HT-29 (cell line): ENCODE measurements at places on chromosomes 4 and X. TPM values are rescaled to one million over a fixed set of nuclear protein-coding genes. Genes with fewer than 3 reads are reported as not detected.

- DNase-seq = no peak
These were observed 169.6 kb upstream of the GLRA2 start for GRCh38 chrX:14359727-14360126.

DNA sequence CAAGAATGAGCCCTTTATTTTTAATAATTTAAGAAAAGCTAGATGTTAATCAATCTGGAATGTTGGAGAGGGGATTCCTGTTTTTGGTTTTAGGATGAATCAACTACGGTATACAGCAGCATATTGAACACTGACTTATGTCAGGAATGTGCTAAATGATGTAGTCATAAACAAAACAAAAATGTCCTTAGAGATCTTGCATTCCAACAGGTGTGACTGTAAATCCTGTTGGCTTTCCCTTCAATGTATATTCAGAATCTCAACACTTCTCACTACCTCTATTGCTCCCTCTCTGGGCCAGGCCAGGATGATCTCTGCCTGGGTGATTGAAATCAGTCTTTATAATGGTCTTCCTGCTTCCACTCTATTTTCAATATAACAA, 37.8 kb upstream of the BDH2 start:
- no peak for DNase-seq

DNA sequence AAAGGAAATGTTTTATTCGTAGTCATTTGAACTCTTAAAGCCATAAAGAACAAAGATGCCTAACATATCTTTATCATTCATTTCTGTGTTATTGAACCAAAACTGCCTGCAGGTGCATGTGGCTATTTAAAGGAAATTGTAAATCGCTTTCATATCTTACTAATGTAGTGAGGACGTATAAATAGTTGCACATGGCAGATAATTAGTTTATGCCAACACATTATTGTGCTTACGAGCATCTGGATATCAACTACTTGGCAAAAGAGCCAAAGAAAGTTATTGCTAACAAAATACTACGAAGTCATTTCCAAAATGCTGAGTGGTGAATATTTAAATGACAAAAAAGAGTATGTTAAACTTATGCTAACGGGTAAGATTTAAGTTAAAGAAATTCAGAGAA, 27.9 kb upstream of the GABRA2 start:
- no peak for DNase-seq

DNA sequence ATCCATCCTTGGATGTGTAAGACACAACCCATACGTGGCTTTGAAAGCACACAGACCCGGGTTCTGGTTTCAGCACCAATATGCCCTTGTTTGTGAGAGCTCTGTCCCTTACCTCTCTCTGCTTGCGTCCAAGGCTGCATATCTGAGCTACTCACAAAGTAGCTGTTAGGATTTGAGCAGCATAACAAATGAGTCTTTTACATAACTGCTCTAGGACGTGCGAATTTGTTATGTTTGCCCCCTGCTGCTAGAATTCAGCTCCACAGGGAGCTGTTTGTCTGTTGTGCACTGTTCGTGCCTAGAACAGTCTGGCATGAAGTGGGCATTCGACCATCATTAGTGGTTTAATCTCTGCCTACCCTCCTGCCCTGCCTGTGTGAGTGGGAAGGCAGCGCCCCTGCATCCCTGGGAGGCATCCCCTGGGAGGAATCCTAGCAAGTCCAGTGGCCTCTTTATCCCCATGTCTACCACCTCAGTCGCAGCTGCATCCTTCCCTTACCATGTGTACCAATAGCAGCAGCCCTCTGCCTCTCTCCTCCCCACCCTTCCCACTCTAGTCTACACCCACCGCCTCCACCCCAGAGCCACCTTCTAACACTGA, 42.1 kb downstream of the SLC2A9 start:
- DNase-seq = no peak

- DNase-seq = no peak
These were observed 14.7 kb upstream of the CLCN4 start for GRCh38 chrX:10142041-10142599.

DNA sequence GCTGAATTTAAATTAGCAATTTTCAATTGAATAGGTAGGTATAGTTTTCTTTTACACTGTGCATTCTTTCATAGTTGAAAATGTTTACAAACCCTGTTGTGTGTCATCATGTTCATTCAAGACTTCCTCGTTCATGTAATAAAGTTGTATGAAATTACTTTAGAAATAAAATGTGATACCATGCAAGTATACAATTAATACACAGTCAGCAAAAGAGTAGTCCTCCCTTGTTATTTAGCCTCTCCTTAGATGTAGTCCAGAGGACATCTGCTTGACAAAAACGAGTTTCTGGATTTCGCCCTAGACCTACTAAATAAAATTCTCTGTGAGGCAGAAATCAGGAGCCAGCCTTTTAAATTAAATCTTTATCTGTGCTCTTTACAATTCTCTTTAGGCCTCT, 231.6 kb downstream of the CXXC4 start:
- DNase-seq = no peak

GRCh38 chr4:25949173-25949748, 35.2 kb downstream of the SMIM20 start:
- DNase-seq = peak; percentile 75

- no peak for DNase-seq
These were observed at the start of gene PABPC5 for GRCh38 chrX:91434351-91435168. Gene PABPC5 (plus strand): TSS chrX:91434839. CDS start chrX:91435578, 739 bp downstream.

- DNase-seq = no peak
These were observed 651.1 kb downstream of the ANKRD50 start for GRCh38 chr4:124061413-124061812.

DNA sequence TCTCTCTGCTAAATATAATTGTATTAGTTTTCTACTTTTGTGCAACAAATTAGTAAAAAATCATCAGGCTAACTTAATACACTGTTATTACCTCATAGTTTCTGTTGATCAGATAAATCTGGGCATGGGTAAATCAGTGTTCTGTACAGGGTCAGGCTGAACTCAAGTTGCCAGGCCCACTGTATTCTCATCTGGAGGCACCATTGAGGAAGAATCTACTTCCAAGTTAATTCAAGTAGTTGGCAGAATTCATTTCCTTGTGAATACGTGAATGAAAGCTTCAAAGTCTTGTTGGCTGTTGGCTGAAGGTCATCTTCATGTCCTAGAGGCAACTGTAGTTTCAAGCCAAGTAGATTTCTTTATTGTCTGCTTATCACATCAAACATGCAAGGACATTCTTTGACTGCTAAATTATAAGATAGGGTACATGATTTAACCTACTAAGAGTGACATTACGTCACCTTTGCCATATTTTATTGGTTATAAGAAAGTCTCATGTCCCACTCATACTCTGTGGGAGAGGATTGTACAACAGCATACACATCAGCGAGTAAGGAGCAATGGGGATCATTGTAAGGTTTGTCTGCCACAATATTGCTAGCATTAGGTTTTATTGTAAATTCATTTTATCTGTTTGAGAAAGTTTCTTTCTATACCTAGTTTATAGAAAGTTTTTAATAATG, 1219.0 kb downstream of the ARAP2 start:
- DNase-seq = no peak

GRCh38 chr4:47624031-47624441, 139.0 kb downstream of the ATP10D start:
- DNase-seq = no peak

DNA sequence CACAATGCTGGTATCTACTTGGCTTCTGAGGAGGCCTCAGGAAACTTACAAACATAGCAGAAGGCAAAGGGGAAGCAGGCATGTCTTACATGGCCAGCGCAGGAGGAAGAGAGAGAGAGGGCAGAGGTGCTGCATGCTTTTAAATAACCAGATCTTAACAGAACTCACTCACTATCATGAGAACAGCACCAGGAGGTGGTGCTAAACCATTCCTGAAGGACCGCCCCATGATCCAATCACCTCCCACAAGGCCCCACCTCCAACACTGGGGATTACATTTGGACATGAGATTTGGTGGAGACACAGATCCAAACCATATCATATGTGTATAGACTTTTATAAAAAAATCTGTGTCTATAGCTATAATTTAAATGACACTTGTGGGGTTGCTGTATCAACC, 48.6 kb upstream of the ERVMER34-1 start:
- DNase-seq = peak; percentile 25

- DNase-seq = no peak
These were observed 19.1 kb downstream of the MAGED2 start for GRCh38 chrX:54826598-54826997.

GRCh38 chr4:174397366-174398155, 113.8 kb downstream of the CEP44 start:
- DNase-seq = no peak

GRCh38 chr4:146073517-146073916, 102.0 kb upstream of the LSM6 start:
- no peak for DNase-seq

- DNase-seq = no peak
These were observed 257.6 kb upstream of the DDX53 start for GRCh38 chrX:22742174-22742573.

DNA sequence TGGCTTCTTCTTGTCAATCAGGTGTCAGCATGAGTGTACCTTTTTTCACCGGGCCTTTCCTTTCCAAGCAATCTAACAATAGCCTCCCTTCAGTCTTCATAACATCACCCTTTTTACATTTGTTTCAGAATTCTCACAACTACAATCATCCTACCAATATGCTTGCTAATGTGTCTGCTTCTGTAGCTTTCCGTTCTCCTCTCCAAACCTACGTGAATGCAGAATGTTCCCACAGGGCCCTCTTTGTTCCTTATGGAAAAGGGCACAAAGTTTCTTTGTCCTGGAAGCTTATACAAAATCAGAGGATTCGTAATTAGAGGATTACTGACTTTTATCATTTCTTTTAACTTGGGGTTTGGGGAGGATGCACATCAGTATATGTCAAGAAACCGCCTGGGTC, 461.8 kb downstream of the CENPC start:
- no peak for DNase-seq

DNA sequence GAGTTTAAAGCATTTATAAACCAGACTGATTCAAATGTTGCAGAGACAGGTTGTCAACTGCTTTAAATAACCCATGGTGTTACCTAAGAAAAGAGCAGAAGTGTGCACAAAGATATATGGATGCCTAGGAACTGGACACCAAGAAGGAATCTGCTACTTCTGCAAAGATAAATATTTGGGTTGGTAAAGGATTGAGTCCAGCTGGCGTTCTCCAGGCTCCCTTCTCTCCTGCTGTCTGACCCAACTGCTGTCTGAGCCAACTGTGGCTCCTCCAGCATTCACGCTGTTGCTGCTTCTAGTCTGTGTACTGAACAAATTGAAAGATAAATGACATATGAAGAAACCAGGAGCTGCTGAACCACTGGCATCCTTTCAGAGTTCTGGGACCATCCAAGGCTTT, 1167.8 kb upstream of the PRKX start:
- no peak for DNase-seq

- DNase-seq = peak; percentile 85
These were observed 102.7 kb upstream of the DHX15 start for GRCh38 chr4:24686866-24687692.

- DNase-seq = no peak
These were observed 9.8 kb upstream of the RTL5 start for GRCh38 chrX:72141372-72142004.

- no peak for DNase-seq
These were observed 6.5 kb downstream of the TIFA start for GRCh38 chr4:112279025-112279881.

DNA sequence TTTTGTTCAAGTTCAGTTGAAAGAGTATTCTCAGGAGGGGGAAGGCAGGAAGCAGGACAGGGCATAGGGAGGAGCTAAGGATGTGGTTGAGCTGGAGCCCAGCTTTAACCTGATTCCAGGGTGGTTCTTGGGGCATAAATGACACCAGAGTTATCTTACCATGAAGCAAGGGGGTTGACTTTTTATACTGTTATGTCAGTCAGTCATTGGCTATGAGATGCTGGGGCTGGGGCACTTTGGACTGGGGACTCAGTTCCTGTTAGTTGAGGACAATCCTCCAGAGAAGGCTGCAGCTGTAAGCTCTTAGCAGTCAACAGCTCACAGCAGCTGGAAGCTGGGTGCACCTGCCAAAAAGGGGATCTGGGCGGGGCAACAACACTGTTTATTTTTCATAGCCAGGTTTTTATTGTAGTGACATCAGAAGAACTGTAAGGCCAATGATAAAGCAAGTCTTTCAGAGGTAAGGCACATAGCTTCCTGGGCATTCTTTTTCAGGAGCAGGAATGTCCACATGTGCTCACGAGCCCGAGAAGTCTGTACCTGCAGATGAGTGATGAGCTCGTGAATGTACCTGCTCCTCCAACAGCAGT, 78.5 kb downstream of the MID1IP1 start:
- DNase-seq = peak; percentile 38

- DNase-seq = no peak
These were observed 14.3 kb downstream of the GPRIN3 start for GRCh38 chr4:89293299-89293698.

DNA sequence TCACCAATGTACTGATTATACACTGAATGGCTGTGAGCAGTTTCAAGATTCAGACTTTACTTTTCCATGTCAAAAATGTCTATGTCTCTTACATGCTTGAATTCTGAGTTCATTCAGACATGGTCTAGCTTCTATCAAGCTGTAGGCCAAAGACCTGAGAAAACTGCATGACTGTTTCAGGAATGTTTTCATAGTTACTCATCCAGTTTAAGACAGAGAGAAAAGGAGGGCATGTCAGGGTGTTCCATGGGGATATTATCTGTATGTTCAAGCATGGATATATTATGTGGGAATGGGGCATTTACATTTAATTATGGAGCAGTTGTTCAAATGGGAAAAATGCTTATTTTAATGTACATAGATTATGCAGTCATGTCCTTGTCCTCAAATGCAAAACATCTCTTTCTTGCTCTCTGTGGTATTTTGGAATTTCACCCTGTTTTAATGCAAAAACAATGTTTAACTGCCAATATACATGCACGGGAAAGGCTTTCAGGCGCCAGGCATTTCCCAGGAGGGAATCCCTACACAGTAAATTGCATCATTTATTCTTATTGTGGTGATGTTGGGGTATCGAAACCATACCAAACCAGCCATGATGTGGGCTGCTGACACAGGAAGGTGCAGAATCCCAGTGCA, 429.1 kb upstream of the INTU start:
- no peak for DNase-seq

DNA sequence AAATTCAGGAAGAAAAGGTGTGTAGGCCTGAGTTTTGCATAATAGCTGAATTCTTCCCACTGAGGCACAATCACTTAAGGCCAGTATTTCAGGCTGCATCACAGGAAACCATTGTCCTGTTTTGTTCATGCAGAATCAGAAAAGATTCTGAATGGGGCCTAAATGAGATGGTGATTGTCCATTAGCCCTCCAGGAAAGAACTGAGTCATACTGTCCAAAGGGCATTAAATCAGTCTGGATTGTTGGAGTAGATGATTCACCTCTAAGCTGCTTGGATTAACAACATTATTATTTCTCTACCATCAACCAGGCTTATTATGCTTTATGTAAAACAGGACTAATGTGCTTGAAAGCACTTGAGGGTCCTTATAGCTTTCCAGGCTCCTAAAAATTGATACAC, 36.2 kb downstream of the CT47B1 start:
- DNase-seq = no peak

GRCh38 chr4:2470791-2471190, 1.9 kb downstream of the RNF4 start:
- no peak for DNase-seq

- no peak for DNase-seq
These were observed 131.9 kb downstream of the TBC1D19 start for GRCh38 chr4:26715636-26716242.

The SFRP2 gene
- total RNA-seq = not detected in 2 replicates

The RNF128 gene
- 61.5 and 69.0 TPM in 2 replicates for total RNA-seq

The AR gene
- total RNA-seq = not detected in 2 replicates

The FGFRL1 gene
- total RNA-seq = 74.9 and 76.9 TPM in 2 replicates

The NPY2R gene
- total RNA-seq = not detected in 2 replicates

The ANOS1 gene
- not detected in 2 replicates for total RNA-seq

The WDR17 gene
- not detected in 2 replicates for total RNA-seq

The FAM184B gene
- total RNA-seq = not detected in 2 replicates

The HERC5 gene
- 0.23 and 0.70 TPM in 2 replicates for total RNA-seq

The GRK4 gene
- 2.3 and 3.7 TPM in 2 replicates for total RNA-seq

The POU3F4 gene
- not detected in 2 replicates for total RNA-seq

The BTC gene
- 1.4 and 1.9 TPM in 2 replicates for total RNA-seq

The RTL5 gene
- total RNA-seq = not detected in 2 replicates

The H2BW2 gene
- not detected in 2 replicates for total RNA-seq
